Hippocampal formation (tissue), 2 donors: ENCODE measurements at places on chromosomes 1 and 21.

- DNase-seq = no peak
These were observed 224.2 kb downstream of the NPHP4 start for GRCh38 chr1:5768014-5768413.

- no peak for DNase-seq
These were observed 8.5 kb downstream of the GNG12 start for GRCh38 chr1:67824766-67825165.

GRCh38 chr1:24155011-24155782 lies 12.3 kb upstream of the IL22RA1 start:
- no peak for DNase-seq

DNA sequence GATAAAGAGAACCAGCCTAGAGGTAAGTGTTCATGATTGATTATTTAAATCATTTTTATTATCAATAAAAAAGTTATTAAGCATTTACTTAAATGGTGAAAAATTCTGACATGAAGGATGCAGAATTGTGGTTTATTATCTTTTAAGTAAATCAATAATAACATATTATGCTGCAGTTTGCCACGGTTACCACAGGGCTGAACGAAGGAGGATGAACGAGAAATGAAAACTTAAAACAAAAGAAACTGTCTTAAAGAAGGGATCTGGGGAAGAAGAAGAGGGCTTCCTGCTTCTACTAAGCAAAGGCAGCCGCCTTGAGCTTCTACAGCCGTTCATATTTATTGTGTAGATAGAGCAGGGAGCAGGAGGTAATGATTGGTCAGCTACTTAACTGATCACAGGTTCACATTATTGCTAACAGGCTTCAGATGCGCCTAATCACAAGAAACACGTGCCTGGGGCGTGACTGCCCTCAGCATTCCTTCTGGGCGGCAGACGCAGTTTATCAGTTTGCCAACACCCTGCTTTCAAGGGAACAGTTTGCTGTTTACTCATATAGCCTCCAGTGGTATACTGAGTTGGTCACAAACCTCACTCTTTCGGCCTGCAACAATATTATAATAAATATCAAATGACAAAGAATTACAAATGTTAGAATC lies 5.8 kb upstream of the FNBP1L start:
- no peak for DNase-seq

- no peak for DNase-seq
These were observed 14.9 kb upstream of the RAB42 start for GRCh38 chr1:28577052-28577678.

DNA sequence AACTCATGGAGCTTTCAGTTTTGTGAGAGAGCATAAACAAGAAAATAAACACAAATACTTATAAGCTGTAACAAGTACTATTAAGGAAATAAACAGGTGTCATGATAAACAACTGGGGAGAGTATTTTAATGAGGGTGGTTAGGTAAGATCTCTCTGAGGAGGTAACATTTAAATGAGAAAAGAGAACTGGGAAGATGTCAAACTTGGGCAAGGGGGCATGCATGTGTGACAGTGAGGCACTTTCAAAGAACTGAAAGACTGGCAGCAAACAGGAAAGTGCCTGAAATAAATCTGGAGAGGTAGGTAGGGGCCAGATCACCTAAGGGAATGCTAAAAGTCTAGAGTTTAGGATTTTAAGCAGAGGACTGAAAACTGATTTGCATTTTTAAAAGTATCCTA lies 37.8 kb downstream of the NSL1 start:
- DNase-seq = no peak

DNA sequence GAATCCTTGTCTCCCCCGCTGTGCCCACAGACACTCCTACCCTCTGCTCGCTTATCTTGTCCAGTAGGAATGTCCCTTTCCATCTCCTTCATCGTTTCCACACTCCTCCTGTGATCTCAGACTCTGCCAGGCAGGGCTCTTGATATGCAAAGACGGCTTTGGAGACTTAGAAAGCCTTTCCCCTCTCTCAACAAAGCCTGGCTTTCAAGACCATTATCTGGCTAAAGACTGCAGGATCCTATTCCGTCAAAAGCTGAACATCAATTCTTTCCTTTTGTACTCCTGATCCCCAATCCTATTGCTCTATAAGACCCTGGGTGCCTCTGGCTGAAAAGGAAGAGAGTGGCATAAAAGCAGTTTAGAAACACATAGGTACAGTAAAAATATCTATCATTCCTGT lies 63.9 kb downstream of the SDC3 start:
- no peak for DNase-seq

GRCh38 chr1:115142616-115143015 lies 53.3 kb upstream of the TSPAN2 start:
- no peak for DNase-seq

- no peak for DNase-seq
These were observed 159.9 kb downstream of the ZBTB18 start for GRCh38 chr1:244210884-244211558.

- DNase-seq = no peak
These were observed 143.9 kb downstream of the KAZN start for GRCh38 chr1:14742181-14742980.

GRCh38 chr1:2809656-2810055 lies 8.2 kb upstream of the TTC34 start:
- DNase-seq = no peak

DNA sequence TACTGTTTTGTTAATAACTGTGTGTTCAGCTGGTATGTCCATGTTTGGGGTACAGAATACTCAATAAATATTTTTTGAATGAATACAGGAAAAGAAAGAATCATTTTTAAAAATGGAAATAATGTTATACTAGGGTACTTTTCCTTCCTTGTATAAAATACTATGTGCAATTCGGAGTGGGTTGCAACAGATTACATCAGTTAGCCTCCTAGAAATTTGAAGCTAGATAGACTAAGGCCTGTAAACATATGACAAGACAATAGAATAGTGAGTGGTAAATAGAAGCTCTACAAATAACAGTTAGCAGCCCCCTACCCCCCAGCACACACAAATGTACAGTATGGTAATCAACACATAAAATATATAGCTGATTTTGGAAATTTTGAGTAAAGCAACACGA lies 195.9 kb downstream of the KCNT2 start:
- no peak for DNase-seq

GRCh38 chr1:168466714-168467131 lies 77.1 kb downstream of the XCL2 start:
- DNase-seq = no peak

DNA sequence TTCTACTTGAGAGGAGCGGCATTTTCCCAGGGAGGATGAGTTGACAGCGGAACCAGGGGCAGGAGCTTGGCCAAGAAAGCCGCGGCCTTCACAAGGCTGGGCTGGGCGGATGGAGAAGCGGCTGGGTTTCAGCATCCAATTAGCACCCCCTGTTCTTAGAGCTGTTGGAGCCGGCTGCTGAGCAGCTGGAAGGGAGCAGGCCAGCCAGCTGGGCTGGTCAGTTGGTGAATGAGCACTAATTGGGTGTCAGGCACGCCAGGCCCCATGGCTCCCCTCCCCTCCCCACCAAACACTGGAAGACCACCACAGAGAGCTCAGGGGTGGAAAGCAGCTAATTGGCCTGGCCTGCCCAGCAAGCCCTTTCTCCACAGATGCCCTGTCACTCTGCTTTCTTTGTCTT lies 245.6 kb downstream of the RRAGC start:
- DNase-seq = peak; percentile 53

DNA sequence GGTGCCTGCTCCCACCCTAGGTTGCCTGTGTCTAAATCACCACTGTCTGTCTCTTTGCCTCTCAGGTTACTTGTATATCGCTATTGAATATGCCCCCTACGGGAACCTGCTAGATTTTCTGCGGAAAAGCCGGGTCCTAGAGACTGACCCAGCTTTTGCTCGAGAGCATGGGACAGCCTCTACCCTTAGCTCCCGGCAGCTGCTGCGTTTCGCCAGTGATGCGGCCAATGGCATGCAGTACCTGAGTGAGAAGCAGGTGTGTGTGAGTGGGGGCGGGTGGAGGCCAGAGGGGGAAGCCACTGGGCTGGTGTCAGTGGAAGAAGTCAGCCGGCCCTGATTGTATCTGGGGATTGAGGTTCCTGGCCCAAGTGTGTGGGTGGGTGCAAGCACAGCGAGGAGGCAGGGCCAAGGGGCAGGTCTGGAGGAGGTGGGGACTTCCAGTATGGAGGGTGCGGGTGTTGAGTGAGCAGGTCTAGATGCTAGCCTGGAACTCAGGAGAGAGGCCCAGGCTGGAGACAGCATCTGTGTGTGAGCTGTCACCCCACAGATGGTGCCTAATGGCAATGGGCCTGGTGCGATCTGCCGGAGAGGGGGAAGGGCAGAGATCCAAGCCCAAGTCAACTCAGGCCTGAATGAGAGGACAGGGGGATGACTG lies 17.2 kb downstream of the TIE1 start:
- DNase-seq = peak; percentile 71

DNA sequence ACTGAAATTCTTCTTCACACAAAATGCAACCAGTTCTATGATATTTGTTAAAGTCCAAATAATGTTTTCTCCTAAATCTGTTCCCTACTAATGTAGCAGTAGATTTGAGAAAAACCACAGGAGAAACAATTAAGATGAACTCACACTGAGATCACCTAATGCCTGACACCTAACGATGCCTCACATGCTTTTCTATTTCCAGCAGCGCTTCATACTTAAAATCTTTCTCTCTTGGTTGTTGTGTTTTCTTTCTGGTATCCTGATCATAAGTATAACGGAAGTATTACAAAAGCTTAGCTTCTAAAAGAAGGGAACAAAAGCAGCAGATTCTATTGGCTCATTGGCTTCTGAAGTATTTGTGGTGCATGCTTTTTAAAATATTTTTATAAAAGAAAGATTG lies 267.2 kb upstream of the SGIP1 start:
- DNase-seq = no peak

DNA sequence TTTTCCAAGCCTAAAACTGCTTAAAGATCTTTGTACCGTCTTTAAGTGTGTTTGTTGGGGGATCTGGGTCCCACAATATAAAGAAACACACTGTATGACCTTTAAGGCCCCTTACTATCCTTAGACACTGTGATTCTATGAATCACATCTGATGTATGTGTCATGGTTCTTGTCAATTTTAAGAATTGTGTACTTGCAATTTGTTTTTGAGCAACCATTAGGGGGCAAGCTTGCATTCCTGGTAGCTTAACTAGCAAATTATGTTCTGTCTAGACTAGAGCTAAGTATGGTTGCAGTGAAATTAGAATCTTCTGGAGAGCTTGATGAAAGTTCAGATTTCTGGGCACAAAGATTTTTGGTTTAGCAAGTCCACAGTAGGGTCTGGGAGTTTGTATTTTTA lies 219.5 kb downstream of the TPR start:
- no peak for DNase-seq

DNA sequence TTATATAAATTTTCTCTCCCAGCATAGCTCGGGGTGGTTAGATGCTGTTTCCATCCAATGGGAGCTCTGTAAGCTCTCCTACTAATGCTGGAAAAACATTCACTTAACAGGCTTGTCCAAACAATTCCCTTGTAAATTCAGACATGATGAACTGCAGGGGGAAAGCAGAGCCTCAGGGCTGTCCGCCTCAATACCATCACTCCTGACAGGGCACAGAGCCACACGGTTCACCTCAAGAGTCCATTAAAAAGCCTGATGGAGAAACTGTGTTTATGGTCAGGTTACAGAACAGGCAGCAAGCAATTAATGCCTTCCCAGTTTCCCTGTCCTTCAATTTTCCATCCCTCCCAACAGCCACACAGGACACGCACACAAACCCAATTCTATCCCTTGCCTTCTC lies 171.0 kb downstream of the BRINP2 start:
- DNase-seq = no peak

- DNase-seq = no peak
These were observed 101.4 kb downstream of the PBX1 start for GRCh38 chr1:164660412-164660772.

DNA sequence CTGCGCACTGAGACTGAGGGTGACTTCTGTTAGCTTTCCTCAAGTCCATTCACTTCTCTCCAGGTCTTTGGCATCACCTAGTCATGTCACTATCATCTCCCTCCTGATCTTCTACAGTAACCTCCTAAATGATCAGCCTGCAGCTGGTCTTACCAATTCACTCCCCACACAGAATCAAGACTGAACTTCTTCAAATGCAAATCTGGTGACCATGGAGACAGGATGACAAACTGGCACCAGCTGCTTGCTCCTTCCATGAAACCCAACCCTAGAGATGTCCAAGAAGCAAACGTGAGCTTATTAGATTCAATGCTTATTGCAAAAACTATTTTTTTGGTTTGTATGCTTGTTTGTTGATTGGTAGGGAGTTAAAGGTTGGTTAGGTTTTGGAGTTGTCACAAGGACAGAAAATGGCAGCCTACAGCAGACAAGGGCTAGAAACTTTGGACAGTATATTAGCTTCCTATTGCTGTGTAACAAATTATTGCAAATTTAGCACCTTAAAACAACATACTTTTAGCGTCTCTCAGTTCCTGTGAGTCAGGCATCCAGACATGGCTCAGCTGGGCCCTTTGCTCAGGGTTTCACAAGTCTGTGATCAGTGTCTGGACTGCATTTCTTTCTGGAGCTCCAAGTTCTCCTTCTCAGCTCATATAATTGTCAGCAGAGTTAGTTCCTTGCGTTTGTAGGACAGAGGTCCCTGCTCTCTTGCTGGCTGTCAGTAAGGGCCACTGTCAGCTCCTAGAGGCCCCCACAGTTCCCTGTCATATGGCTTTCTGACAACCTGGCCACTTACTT lies 53.3 kb upstream of the GJA8 start:
- no peak for DNase-seq

- no peak for DNase-seq
These were observed 295.3 kb downstream of the PTPRU start for GRCh38 chr1:29531596-29531995.

GRCh38 chr1:228684607-228685006 lies 50.7 kb upstream of the RHOU start:
- no peak for DNase-seq

DNA sequence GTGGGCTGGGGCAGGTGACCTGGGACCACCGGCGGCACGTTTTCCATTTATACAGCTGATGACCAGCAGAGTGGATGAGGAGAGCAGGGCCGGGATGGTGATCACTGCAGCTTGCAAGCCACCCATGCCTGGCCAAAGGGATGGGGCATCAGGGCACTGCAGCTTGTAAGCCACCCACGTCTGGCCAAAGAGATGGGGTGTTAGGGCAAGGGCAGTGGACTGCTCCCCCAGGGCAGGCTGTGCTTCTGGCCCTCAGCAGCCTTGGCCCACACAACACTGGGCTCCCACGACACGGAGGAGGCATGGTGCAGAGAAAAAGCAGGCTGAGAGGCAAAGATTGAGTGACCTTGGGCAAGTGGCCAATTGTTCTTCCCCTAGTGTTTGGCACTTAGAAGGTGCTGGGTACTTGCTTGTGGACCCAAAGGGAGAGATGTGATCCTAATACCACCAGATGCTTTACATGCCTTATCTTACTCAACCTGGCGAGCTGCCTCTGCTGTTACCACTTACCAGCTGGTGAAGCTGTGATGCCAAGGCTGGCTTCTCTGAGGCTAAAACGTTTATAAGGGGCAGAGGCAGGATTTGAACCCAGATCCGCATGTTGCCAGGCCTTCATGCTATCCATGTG lies 48.3 kb downstream of the TRIM62 start:
- DNase-seq = no peak

GRCh38 chr1:240619906-240620621 lies 8.1 kb upstream of the GREM2 start:
- no peak for DNase-seq

- DNase-seq = no peak
These were observed 58.1 kb upstream of the TMEM51 start for GRCh38 chr1:15095496-15095875.
